ENCODE measurements at places on chromosomes 3 and 15. TPM values are rescaled to one million over a fixed set of nuclear protein-coding genes. Genes with fewer than 3 reads are reported as not detected.

DNA sequence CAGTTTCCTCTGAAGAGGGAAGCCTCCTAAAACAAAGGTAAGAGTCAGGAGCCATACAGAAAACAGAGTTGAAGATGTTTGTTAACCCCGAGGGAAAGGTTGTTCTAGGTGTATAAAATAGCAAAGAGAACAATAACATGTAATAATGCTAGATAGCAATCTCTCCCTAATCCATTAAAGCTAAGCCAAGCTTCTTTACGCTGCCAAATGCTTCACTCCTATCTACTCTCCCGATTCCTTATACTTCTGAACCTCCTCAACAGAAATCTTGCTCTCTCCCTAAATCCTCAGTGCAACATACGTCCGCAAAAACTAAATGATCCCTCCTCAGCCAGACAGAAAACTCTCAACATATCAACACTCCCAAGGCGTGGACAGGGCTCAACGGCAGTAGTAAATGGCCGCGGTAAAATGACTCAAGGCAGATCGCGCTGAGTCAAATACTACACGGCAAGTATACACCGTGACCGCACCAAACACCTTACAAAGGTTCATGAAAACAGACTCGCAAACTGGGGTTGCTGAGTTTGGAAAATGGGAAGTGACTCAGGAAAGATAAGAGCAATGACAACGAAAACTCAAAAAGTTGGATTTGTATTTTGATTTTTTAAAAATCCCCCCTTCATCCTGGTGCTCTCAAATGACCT, 682 bp downstream of the CLDND1 start:
- H3K36me3 ChIP-seq, result peaks cover 2% of the 10 kb centered on the region
- no peaks in the 10 kb centered on the region for H3K27me3 ChIP-seq
- peaks cover 17% of the 10 kb centered on the region for H3K4me1 ChIP-seq
- H3K27ac ChIP-seq, result peak overlapping the region; percentile 69

GRCh38 chr3:63654931-63655330, 2.5 kb downstream of the SNTN start:
- H3K36me3 ChIP-seq, result no peaks in the 10 kb centered on the region
- DNase-seq, result no peak
- H3K27ac ChIP-seq, result no peak overlapping the region
- no peaks in the 10 kb centered on the region for H3K4me1 ChIP-seq

DNA sequence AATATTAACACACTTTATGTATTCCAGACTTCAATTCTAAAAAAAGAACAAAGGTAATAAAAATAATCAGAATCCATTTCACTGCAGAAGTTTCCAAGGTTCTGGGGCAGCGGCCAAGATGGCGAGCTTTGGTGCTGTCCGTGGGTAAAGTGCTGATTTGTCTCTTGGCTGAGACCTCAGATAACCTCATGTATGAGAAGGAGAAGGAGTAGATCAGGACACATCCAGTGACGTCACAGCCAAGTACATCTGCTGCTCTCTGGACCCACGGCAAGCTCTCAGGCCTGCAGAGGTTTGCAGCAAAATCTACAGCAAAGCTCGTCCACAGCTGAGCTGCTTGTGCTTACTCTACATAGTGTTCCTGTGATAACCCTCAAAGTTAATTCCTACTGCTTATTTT, 165.7 kb downstream of the MAGI1 start:
- no peak overlapping the region for H3K27ac ChIP-seq
- H3K36me3 ChIP-seq, result no peaks in the 10 kb centered on the region

CADM2 gene
- total RNA-seq, result not detected

CFAP100 gene
- not detected for total RNA-seq

ECE2 gene
- total RNA-seq, result not detected

ACSBG1 gene
- total RNA-seq, result 0.35 TPM

All from HepG2 (cell line).